ENCODE measurements at places on chromosomes 5 and 9. TPM values are rescaled to one million over a fixed set of nuclear protein-coding genes. Genes with fewer than 3 reads are reported as not detected.

- DNase-seq: no peak
- no peaks in the 10 kb centered on the region for H3K4me1 ChIP-seq
- no peaks in the 10 kb centered on the region for H3K36me3 ChIP-seq
- no peak overlapping the region for H3K4me3 ChIP-seq
These were observed 380.6 kb upstream of the NUDT12 start for GRCh38 chr5:103943230-103943629.

The DRD1 gene
- total RNA-seq: not detected

DNA sequence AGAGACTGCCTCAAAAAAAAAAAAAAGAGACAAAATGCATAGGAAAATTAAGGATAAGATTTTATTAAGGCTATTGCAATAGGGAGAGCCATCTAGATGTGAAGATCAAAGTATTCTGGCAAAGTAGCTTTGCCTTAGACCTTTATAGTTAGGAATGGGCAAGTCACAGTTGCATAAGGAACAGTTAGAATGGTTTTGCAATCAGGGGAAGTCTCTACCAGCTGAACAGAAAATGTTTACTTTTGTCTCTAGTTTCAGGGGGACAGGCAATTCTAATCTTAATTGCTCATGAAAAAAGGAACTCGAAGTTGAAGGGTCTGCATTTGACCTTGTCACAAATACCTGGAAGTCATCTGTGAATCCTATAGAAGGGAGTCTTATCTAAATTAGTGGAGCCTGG lies 13.1 kb upstream of the ATP6V1G1 start:
- H3K4me1 ChIP-seq: no peaks in the 10 kb centered on the region
- H3K36me3 ChIP-seq: no peaks in the 10 kb centered on the region
- no peak for DNase-seq
- H3K4me3 ChIP-seq: no peak overlapping the region

The BHMT gene
- total RNA-seq: not detected

The IFNA2 gene
- not detected for total RNA-seq

DNA sequence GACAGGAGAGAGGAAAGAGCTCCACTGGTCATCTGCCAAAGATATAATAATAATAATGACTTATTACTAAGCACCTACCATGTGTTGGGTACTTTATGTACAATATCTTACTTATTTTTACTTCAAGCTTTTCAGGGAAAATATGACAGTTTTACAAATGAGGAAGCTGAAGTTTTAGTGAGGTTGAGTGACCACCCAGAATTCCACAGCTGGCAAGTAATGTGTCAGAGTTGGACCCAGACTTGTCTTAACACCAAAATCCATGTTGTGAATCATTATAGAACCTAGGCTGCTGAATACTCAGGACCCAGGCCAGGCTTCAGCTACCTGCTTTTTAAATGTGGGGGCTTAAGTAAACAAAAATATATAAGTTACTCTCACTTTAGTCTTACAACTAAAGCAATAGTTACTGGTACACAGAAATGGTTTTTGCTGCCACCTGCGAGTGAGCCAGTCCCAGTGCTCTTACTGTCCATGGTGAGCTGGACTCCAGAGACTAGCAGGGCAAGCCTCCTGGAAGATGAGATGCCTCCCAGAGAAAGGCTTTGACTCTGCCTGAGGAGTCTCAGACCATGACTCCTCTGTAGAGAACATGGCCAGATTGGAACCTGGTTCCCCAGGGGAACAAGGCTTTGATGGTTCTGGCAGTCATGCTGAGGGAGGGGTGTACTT lies 29.9 kb downstream of the RUSC2 start:
- H3K27me3 ChIP-seq: no peaks in the 10 kb centered on the region
- H3K4me3 ChIP-seq: no peak overlapping the region
- H3K4me1 ChIP-seq: peaks cover 77% of the 10 kb centered on the region
- peak overlapping the region; percentile 68 for H3K27ac ChIP-seq
- no peak for DNase-seq

The DMRT3 gene
- total RNA-seq: not detected

The GDF9 gene
- not detected for total RNA-seq

DNA sequence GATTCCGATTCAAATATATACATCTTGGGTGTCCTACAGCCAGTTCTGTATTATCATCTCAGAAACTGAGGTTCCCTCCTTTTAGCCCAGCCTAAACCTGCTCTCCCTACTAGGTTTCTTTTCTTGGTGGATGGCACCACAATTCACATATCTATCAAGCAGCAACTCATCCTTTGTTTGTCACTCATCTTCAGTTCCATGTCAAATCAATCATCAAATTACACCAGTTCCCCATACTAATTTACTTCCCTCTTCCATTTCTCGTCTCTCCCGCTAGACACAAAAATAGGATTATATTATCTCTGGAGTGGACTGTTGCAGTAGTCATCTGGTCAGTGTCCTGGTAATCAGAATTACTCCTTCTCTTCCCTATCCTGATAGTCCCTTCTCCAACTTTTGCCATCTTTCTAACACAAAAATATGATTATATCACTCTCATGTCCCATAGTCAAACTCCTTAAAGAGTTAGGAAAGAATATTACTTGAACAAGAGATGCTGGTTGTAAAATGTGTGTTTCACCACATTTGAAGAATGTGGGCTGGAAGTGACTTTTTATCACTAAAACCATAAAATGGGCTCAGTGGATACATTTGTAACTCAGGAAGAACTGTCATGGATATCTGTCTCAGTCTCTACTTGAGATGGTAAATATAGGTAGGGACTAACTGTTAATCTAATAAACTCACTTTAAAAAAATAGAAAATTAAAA lies 69.1 kb upstream of the RICTOR start:
- DNase-seq: no peak
- H3K27ac ChIP-seq: no peak overlapping the region
- no peaks in the 10 kb centered on the region for H3K36me3 ChIP-seq
- H3K4me3 ChIP-seq: no peak overlapping the region
- no peaks in the 10 kb centered on the region for H3K4me1 ChIP-seq

- no peak overlapping the region for H3K27ac ChIP-seq
- no peaks in the 10 kb centered on the region for H3K27me3 ChIP-seq
- H3K36me3 ChIP-seq: no peaks in the 10 kb centered on the region
- H3K4me3 ChIP-seq: no peak overlapping the region
- no peak for DNase-seq
These were observed 99.9 kb upstream of the PPP1R26 start for GRCh38 chr9:135379540-135380267.

The NR2F1-AS1 gene
- 22.3 TPM for total RNA-seq

DNA sequence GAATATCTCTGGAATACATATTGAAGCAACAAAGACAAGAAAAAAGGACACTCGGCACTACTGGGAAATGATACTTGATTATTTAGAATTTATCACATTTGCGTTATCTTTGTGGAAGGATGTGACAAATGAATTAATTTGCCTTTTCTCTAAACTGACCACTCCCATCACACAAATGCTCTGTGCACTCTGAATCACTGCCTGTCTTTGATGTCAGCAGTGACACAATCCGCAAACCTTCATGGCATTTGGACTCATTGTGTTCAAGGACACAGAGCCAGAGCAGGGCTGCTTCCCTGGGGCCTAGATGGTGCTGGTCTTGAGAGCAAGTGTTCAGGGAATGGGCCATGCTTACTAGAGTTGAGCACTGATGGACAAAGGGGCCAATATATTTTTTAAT lies 4.9 kb upstream of the KIF4B start:
- H3K27ac ChIP-seq: no peak overlapping the region
- DNase-seq: no peak
- no peaks in the 10 kb centered on the region for H3K27me3 ChIP-seq
- no peaks in the 10 kb centered on the region for H3K4me1 ChIP-seq
- no peak overlapping the region for H3K4me3 ChIP-seq
